Right renal cortex interstitium (tissue), 3 donors: ENCODE measurements at places on chromosomes 6 and 20. TPM values are rescaled to one million over a fixed set of nuclear protein-coding genes. Genes with fewer than 3 reads are reported as not detected.

DPM1 gene
- 71.4 TPM for polyA plus RNA-seq

CYP21A2 gene
- polyA plus RNA-seq = 0.58 TPM

DDX27 gene
- 49.1 TPM for polyA plus RNA-seq

- no peak for DNase-seq
Measured at GRCh38 chr6:56927538-56928453, 27.1 kb upstream of the BEND6 start.

- DNase-seq = no peak
Measured at GRCh38 chr6:112210852-112211251, 43.5 kb downstream of the LAMA4 start.
